ENCODE measurements at places on chromosomes 5 and 9. TPM values are rescaled to one million over a fixed set of nuclear protein-coding genes. Genes with fewer than 3 reads are reported as not detected.

DNA sequence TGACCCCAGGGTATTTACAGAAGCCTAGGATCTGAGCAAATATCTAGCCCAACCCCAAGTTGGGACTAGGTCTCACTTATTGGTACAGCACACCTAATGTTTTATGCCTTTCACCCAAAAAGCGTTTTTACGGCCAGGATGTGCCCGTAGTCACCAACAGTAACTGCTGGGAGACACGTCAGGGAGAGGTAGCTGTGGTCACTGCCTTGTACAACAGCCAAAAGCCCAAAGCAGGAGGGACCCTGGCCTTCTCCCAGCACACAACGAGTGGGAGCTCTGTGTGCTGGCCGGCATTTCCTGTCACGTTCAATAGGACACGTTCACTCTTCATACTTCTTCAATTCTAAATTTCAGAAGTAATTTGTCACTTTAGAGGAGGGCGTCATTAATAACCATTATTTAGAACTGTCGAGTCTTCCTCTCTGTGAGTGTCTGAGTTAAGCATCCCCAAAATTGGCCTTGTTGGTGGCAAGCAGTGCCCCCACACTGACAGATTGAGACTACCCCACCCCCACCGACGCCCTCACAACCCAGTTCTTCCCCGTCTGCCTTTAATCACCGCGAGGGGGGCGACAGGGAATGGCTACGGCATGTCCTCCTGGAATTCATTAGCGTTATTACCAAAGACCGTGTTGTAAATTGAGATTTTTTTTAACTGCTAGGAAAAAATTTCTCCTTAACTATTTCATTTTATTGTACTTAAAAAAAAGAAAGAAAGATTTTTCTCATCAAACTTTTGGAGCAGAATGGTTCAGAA lies 80.7 kb downstream of the MVB12B start:
- no peak for DNase-seq

DNA sequence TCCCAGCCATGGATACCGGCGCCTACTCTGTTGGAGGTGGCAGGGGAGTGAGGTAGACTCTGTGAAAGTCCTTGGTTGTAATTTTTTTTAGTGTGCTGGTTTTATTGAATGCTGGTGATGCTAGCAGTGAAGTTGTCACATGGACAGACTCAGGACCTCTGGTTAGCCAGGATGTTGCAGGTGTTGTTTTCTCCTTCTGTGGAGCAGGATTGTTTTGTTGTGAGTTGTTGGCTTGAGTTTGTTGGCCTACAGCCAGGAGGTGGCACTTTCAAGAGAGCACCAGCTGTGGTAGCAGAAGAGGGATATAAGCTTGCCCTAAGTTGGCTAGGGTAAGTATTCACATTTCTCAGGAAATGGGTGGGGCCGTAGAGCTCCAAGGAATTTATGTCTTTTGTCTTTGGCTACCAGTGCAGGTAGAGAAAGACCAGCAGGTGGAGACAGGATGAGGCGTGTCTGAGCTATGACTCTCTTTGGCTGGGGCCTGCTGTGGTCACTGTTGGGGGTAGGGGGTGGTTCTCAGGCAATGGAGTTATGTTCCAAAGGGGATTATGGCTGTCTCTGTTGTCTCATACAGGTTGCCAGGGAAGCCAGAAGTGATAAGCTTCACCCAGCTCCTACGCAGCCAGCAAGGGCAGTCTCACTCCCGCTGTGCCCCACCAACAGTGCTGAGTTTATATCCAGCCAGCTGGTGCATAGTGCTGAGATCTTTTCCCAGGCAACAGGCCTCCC lies 248.7 kb downstream of the TAF11L14 start:
- DNase-seq, result no peak

DNA sequence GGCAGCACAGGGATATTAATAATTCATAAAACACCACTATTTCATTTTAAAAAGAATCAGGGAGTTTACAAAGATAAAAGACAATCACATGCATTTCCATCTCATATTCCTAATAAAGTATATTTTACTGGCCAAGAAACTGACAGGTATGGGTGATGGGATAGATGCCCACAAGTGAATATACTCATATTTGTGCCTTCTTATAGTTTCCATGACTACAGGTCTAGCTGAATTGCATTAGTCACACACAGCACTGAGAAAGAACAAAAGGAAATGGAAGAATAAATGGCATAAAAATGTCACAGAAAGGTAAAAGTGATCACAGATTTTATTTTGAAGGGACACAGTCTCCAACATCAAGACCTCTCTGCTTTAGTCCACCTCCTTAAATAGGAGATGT lies 193.5 kb downstream of the PLK2 start:
- no peak for DNase-seq

- no peak for DNase-seq
Observed at GRCh38 chr5:29130786-29131185, 2062.7 kb upstream of the CDH6 start.

DNA sequence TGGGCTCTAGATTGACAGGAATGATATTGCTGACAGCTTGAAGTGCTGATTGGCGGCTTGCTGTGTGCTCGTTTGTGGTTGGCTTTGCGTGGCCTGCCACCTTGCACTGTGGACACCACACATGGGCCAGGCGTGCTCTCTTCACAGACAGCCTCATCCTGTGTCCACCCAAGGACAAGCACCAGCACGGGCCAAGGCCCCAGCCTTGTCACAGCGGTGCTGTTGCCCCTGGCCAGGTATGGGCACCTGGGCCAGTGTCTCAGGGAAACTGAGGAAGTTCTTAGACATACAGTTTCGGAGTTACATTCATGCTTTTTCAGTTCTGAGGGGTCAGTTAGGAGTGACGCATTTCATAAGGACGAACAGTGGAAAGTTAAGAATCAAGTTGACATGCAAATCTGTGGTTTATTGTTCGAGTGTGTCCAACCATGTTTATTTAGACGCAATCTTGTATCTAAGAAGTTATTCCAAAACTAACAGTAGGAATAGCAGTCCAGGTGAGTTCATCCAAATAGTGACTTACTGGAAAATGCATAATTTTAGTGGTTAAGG lies 125.9 kb downstream of the EHMT1 start:
- no peak for DNase-seq

DNA sequence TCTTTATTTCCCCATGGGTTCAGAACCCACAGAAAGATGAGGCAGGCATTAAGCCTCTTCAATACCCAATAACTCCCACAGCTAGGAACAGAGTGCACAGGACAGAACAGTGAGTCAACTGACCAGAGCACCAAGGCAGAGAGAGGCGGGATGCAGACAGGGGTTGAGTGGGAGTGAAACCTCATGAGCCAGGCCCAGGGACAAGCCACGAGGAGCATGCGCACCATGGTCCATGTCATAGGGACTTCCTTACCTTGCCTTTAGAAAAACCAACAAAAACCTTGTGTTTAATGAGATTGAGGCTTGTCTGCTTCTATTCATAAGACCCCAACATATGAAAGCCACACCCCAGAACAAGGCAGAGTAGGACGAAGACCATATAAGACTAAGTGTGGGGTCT lies 330.6 kb downstream of the DEPDC1B start:
- DNase-seq, result no peak

Gene CENPK
- total RNA-seq, result 3.5 TPM

Gene SAXO1
- total RNA-seq, result under 0.01 TPM

Gene PCDHA8
- under 0.01 TPM for total RNA-seq

Gene ENHO
- not detected for total RNA-seq
